ENCODE measurements at places on chromosomes 13 and 19.

DNA sequence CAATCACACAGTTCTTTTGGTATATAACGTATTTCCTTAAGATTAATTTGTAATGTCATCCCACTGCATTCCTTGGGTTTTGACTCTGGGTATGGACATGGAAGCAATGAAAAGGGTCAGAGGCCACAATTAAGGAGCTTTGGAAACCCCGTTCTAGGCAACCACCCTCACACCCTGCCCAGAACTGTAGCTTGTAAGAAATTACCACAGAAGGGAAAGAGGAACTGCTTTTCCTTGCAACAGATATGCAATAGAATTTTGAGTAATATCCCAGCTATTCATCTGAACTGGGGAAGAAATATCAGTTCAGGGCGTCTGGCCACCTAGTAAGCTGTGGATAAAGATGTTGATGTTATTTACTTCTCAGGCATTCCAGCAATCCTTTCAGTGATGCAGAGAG lies 985 bp upstream of the CLC start:
- DNase-seq, result no peak

DNA sequence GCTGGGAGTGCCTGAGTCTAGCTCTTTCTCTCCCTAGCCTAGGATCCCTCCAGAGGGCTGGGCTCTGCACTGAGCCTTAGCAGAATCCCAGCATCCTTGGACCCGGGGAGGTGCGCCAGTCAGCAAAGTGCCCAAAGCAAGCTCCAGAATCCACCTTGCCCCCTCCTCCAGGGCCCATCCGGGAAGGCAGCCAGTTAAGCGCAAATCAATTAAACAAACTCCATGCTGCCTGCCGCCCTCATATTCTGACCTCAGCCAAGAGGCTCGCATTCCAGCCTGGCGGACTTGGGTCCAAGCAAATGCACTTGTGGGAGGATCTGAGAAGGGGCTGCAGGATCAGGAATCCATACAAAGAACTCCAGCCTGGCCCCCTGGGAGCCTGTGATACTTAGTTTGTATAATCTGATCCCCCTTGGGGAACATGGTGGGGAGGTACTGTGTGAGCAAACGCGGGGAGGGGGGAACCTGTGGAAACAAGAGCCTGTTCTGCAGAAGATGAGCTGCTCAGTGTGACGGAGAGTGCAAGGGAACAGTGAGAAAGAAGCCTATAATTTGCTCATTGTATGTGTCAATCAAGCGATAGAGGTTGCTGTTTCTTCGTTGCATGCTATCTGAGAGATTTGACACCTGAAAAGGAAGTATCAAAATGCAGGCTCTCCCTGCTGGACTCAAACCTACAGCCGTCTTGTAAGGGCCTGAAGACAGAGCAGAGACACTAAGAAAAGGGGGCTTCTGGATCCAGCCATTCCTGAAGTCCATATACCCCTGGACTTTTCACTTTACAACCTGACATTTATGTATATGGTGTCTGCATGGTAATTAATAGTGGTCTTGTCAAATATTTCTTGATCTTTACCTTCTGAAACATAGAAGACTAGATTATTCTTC lies 29.4 kb downstream of the ZNRF4 start:
- DNase-seq, result no peak

DNA sequence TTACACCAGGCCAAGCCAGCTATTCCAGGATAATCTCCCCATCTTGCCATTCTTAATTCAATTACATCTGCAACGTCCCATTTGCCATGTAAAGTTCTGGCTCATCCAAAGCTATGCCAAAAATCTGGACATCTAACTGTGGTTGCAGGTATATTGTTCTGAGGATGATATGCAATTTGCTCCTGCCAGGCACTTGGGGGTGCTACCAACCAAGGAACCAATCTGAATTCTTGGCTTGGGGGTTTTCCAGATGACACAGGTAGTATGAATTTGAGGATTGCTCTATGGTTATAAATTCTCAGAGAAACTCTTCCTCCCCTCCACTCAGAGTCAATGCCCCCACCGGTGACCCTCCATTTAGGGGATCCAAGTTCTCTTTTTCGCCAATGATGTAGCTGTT lies 33.0 kb downstream of the CRYL1 start:
- peak; percentile 58 for DNase-seq

DNA sequence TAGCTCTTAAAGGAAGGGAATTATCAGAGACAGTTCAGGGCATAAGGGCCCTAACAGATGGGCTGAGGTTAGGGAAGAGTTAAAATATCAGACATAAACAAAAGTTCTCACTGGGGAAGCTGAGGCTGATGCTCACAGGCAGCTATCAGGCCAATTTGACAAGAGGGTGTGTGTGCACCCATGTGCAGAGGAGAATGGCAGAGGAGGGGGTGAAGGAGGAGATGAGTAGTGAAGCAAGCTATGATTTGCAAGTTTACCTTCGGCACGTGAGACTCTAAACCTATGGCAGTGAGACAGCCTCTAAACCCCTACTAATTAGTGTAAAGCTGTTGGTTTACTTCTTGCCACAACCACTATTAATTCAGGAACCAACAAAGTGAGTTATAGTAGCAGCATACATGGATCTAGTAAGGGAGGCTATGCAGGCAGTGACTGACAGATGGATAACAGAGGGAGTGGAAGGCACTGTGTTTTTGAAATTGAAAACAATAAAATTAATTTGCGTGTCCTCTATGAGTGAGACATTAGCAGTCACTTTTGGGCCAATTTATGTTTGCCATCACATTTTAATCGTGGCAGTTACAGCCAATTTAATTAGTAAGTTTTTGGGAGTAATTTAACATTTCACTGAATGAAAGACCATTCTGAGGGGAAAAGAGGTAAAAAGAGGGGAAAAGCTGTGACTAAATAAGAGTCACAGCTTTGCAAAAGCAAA lies 99.6 kb upstream of the HTR2A start:
- DNase-seq, result no peak

DNA sequence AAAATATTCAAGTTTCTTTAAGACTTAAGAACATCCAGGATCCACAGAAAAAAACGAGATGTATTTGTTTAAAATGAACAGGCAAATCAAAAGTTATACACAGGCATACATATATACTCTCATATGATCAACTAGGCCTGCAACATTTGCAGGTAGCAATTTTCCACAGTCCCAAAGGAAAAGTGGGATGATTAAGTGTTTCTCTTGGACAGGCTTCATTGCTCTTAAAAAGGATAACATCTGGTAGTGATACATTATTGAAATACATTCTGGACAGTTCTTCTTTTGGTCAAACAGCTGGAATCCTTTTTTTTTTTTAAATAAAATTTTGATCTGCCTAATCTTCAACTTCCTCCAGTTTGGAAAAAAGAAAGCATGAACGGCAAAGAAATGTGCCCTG lies 114.8 kb upstream of the TDRD3 start:
- no peak for DNase-seq

DNA sequence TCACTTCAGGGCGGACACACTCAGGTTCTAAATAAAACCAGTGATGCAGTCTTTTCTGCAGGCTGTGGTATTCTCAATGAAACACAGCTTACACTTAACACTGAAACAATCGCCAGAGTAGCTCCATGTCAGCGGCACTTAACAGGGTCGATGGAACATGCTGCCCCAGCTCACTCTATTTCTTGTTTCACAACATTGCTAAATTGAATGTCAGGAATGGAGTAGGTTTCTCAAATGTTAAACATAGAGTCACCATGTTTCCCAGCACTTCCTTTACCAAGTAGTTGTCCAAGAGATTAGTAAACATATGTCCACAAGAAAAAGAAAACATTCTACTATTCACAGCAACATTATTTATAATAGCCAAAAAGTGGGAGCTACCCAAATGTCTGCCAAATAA lies 306.9 kb downstream of the SLITRK6 start:
- no peak for DNase-seq

DNA sequence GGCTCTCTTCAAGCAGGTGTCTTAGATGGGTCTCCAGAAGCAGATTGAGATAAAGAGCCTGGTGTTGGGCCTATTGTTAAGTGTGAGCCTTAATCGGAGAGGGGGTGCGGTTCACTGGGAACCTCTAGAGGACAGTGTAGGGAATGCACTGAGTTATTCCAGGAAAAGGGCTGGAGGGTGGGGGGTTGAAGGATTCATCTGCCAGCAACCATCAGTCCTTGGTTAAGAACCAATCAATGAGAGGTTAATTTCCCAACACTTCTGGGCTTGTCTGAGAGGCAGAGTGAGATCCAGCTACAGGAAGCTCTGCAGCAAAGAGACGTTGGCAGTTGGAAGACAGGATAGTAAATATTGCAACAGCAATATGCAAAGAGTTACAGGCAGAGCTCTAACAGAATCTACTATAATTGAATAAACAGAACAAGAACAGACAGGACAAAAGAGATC lies 28.7 kb downstream of the CYP4F2 start:
- peak; percentile 10 for DNase-seq

GRCh38 chr19:52170863-52171320 lies 529 bp downstream of the ZNF836 start:
- no peak for DNase-seq

GRCh38 chr13:102504002-102504401 lies 92.8 kb upstream of the TPP2 start:
- no peak for DNase-seq

- no peak for DNase-seq
Measured at GRCh38 chr13:113013303-113013702, 44.3 kb downstream of the MCF2L start.

DNA sequence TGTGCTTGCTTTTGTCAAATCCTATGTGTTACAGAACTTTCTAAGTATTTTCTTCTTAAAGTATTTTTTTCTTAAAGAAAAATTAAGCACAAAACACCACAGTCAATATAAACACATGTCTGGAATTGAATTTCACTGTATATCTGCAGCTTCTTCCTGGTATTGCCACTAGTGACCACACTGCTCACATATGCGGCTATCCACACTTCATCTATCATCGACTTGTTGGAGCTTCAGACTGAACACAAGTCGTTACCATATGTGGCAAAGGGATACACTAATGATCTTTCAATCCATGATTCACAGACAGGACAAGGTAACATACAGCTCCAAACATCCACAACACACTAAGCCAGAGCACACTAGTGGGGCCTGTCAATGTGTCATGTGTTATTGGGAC lies 498.4 kb upstream of the ARGLU1 start:
- DNase-seq, result no peak

DNA sequence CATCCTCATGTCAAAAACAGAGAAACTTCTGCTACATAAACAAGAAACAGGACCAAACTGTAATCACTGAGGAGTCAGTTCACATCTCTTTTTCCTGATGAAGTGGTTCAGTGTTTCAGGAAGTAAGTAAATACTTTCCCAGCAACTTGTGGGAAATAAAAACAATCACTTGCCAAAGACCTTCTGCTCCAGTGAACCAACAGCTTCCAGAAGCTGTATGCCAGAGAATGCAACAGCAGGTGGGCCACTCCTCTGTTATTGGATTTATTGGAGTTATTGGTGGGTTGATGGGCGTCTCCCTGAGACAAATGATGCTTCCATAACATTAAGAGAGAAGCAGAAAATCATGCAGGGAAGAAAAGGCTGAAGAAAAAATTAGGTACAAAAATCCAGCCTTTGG lies 9.9 kb downstream of the SLC6A16 start:
- DNase-seq, result no peak

GRCh38 chr13:113832205-113832604 lies 31.7 kb downstream of the GAS6 start:
- no peak for DNase-seq

DNA sequence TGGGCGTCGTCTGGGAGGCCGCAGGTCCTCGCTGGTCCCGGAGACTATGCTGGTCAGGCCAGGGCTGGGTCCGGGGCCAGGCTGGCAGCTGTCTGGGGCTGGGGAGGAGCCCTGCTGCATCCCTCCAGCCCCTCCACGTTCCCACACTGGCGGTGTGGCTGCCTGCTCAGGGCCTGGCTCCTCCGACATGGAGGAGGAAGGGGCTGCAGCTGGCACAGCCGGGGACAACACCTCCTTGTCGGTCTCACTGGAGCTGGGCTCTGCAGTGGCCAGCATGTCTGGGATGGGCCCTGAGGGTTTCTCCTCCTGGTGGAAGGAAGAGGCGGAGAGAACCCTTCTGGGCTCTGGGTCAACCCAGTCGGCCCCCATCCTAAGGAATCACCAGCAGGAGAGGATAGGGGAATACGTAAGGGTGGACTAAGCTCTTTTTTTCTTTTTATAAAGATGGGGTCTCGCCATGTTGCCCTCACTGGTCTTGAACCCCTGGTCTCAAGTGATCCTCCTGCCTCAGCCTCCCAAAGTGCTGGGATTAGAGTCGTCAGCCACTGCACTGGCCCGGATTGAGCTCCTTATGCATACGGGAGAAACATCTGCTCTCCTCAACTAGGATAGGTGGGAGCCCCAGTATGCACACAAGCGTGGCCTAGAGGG lies 806 bp downstream of the ZNF414 start:
- DNase-seq, result no peak
